ENCODE measurements at places on chromosomes 2 and 18. TPM values are rescaled to one million over a fixed set of nuclear protein-coding genes. Genes with fewer than 3 reads are reported as not detected.

The RAX gene
- not detected for total RNA-seq

The TCF23 gene
- not detected for total RNA-seq

The CDK15 gene
- not detected for total RNA-seq

The ESPNL gene
- not detected for total RNA-seq

The BOLA3 gene
- 10.1 TPM for total RNA-seq

The HOXD11 gene
- total RNA-seq = not detected

The ALLC gene
- total RNA-seq = not detected

The KIAA2012 gene
- not detected for total RNA-seq

GRCh38 chr2:118202707-118203303, 114.5 kb downstream of the INSIG2 start:
- DNase-seq = peak; percentile 71

- no peak for DNase-seq
These were observed 30.4 kb upstream of the FN1 start for GRCh38 chr2:215466097-215466909.

- no peak for DNase-seq
These were observed 1889.7 kb upstream of the CELF4 start for GRCh38 chr18:39455285-39455684.

GRCh38 chr2:188238386-188238785, 53.3 kb upstream of the GULP1 start:
- DNase-seq = no peak

- no peak for DNase-seq
These were observed 217.2 kb upstream of the NXPH2 start for GRCh38 chr2:138997346-138997745.

- no peak for DNase-seq
These were observed 32.5 kb upstream of the SOS1 start for GRCh38 chr2:39153312-39153711.

- no peak for DNase-seq
These were observed 43.7 kb upstream of the COX7A2L start for GRCh38 chr2:42404676-42405075.

GRCh38 chr2:61855318-61855613, 1.4 kb upstream of the FAM161A start:
- no peak for DNase-seq

GRCh38 chr2:1656326-1656960, 87.9 kb downstream of the PXDN start:
- no peak for DNase-seq

GRCh38 chr2:100194951-100195350, 52.6 kb upstream of the AFF3 start:
- DNase-seq = no peak

GRCh38 chr2:99336804-99337112, 431 bp upstream of the EIF5B start:
- no peak for DNase-seq

- DNase-seq = no peak
These were observed 12.5 kb upstream of the CABYR start for GRCh38 chr18:24126155-24126961.

DNA sequence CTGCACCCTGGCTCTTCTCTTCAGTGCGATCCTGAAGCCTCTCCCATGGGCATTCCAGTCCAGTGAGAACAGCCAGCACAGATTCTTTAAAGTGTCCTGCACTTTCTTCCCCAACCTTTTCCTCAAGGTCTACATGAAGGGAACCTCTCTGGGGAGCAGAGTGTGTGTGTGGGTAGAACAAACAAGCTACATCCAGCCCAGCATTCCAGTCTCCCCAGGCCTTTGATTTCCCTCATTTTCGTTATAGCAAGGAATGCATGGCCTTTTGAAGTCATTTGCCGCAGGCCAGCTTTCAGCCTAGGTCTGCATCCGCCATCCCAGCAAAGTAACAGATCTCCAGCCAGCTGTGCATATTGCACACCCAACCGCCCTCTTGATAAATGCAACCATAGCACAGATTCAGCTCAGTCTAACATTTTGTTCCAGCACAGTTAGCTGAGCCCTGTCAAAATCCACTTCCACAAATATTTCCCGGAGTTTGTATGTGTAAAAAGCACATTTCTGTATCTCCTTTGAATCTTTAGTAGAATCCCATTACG, 44.6 kb downstream of the CD8B2 start:
- no peak for DNase-seq

- no peak for DNase-seq
These were observed 111.7 kb upstream of the SCN1A start for GRCh38 chr2:166239548-166239947.

DNA sequence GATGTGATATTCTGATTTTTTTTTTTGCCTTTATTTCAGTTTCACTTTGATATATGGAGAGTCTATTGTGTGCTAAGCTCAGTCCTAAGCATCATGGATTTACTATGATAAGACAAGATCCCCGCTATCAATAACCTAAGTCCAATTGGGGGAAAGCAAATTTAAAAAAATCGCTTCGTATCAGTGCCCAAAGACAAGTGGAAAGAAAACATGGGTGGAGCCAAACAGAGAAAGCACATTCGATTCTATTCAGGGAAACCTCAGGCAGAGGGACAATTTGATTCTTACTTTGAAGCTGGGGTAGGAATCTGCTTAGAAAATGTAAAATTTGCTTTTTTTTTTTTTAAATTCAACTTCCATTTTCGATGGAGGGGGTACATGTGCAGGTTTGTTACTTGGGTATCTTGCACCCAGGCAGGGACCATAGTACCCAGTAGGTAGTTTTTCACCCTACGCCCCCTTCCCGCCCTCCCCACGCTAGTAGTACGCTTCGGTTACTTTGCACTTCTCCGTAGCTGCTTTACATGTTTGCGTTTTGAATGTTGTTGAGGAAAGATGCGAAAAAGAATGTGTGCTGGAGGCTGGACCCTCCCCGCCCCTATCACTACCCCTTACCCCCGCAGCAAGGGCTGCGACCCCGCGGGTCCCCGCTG, 12.4 kb downstream of the KIF5C start:
- no peak for DNase-seq

DNA sequence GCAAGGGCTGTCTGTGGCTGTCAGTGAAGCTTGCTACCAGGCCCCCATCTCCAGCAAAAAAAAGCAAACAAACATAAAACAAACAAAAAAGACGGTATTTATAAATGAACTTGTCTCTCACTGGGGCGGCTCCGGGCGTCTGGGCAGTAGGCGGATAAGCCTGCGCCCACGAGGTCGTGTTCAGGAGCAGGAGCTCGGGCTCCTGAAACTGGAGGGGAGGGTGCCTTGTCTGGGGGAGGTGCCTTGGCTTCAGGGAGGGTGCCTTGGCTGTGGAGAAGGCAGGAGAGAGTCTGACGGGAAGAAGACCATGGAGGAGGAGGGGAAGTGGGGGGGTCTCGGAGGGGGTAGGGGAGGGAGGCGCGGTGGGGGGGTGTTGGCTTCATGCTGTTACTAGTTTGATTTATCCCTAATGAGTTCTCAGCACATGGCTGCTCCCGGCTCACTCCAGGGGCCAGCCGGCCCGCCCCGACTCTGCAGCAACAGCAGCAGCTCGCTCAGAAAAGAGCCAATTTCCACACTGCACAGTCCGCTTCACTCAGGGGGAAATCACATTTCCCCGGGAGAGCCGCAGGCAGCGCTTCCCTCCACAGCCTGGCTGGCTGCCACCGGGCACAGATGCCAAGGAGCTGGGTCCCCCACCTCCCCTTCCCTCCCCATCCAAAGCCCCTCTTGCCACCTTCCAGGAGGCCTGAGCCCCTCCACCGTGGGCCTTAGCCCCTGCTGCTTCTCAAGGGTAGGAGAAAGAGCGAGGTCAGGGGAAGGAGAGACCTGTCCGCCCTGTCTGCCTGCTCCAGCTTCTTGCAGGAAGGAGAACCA, 38.7 kb downstream of the PSD4 start:
- DNase-seq = no peak

DNA sequence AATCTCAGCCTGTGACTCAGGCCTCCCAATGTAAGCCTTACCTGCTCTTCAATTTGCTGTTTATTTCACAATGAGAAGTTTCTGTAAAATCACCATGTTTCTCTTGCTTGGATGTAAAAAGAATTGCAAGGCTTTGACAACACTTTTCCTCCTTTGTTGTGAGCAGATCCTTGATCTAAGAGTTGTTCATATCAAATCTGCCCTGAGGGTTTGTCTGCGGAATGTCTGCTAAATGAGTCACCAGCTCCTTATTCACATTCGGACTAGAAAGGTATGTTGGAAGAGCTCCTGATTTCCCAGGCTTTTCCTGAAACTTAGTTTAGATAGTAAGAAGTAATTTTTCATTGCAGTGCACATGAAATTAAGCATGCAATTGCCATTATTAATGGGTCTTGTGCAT, 268.2 kb upstream of the TCF4 start:
- DNase-seq = no peak

- DNase-seq = no peak
These were observed 97.1 kb downstream of the INHBB start for GRCh38 chr2:120442923-120443571.

GRCh38 chr2:204019572-204020501, 83.3 kb downstream of the ICOS start:
- DNase-seq = no peak

- DNase-seq = peak; percentile 39
These were observed 108.8 kb downstream of the DOCK10 start for GRCh38 chr2:224933431-224933830.

DNA sequence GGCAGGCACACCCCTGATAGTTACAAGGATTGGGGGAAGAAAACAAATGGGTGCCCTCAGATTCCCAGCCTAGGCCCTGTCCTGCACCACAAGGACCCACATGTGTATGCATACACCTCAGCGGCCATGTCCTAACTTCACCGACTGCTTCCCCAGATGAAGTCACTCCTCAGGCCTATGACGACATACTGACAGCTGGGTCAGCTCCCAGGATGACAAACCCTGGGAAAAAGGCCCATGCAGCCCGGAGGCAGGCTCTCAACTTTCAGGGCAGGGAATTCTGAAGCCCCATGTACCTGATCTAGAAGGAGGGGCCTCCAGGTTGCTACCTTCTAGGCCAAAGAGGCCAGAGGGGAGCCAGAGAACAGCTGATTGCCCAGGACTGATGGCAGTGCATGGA, 11.0 kb upstream of the PLEKHM3 start:
- no peak for DNase-seq

GRCh38 chr18:363301-364085, 95.6 kb upstream of the THOC1 start:
- no peak for DNase-seq

- DNase-seq = no peak
These were observed 145.7 kb upstream of the DLX2 start for GRCh38 chr2:172248381-172248780.

GRCh38 chr2:136342138-136342537, 224.2 kb upstream of the CXCR4 start:
- no peak for DNase-seq

GRCh38 chr2:109595644-109596043, 18.1 kb downstream of the SEPTIN10 start:
- no peak for DNase-seq

- DNase-seq = no peak
These were observed 51.4 kb downstream of the UXS1 start for GRCh38 chr2:106142683-106143082.

DNA sequence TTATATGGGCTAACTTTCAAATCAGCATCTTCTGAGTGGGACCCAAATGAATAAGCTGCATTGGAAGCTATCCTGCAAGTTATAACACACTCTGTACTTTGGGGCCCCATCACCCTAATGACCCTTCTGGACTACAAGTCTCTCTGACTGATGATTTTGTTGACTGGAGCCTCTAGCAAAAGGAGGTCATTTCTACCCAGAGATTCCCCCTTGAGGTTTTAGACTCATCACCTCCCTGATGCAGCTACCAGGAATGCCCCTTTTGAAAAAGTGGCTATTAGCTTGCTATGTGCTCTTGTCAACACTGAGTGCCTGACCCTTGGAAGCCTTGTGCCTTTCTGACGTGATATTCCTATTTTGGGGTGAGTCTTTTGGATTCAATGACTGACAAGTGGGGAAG, 54.5 kb upstream of the NEMP2 start:
- DNase-seq = no peak

DNA sequence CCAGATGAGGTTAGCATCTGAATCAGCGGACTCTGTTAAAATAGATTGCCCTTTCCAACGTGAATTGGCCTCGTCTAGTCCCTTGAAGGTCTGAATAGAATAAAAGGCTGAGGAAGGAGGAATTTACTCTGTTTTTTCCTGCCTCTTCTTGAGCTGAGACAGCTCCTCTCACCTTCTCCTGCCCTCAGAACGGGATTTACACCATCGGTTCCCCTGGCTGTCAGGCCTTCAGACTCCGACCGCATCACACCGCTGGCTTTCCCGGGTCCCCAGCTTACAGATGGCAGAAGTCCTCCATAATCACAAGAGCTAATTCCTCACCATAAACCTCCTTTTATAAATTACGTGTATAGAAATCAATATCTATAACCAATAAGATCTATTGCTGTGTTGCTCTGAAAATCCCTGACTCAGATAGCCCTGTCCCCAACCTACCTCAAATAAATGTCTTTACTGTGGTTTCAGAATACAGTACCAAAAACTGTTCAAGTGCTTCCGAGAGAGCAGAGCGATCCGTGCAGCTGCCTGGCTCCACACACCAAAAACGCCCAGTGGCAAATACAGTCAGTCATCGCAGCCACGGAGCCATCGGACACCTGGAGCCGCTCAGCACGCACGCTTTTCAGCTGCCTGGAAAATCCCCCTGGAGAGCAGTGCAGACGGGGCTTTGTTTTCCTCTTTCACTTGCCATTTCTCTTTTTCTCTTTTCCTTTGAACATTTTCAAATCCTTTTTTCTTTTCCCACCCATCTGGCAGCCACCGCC, 196.9 kb downstream of the NRP2 start:
- no peak for DNase-seq

GRCh38 chr18:60130284-60130683, 230.5 kb downstream of the PMAIP1 start:
- no peak for DNase-seq

DNA sequence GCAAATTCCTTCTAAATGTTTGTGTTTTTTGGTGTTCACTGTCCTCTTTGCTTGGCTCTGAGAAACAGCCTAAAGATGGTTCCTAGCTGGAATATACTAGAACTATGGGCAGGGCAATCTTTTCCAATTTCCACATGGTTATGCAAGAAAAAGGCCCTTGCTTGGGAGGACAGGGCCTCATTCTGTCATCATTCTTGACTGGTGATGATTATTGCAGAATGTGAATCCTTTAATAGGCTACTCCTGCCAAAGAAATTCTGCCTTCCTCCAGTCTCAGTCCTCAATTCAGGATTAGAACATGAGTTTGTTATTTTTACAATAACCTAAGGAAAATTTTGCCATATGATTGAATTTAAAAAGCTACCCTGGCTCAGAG, 218.7 kb downstream of the HNMT start:
- DNase-seq = no peak

Data from CD8-positive, alpha-beta T cell (primary cell).